Pulmonary artery endothelial cell (primary cell): ENCODE measurements at places on chromosomes 2 and 18. TPM values are rescaled to one million over a fixed set of nuclear protein-coding genes. Genes with fewer than 3 reads are reported as not detected.
A peak's percentile ranks its signal among the peaks of the same experiment; 100 is the strongest.

GRCh38 chr2:121955426-121955825 lies 200.0 kb downstream of the TSN start:
- no peak for DNase-seq

DNA sequence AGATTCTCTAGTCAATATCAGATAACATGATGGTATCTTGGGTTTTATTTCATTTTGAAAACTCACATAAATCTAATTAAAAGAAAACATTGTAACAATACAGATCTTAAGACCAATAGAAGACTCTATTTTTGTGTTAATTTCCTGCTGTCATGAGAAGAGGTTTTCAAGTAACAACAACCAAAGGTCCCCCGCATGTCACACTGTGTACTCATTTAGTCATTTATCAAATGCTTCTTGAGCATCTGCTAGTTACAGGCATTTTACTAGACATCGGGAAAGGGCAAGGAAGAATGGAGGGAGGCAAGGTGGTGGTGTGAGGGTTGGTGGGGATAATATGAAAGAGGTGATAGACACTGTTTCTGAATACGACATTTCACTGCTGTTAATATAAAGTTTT lies 77.7 kb upstream of the CHRNA1 start:
- no peak for DNase-seq

GRCh38 chr2:5740053-5740452 lies 47.9 kb downstream of the SOX11 start:
- DNase-seq = no peak

The GPR17 gene
- total RNA-seq = not detected in 2 replicates

DNA sequence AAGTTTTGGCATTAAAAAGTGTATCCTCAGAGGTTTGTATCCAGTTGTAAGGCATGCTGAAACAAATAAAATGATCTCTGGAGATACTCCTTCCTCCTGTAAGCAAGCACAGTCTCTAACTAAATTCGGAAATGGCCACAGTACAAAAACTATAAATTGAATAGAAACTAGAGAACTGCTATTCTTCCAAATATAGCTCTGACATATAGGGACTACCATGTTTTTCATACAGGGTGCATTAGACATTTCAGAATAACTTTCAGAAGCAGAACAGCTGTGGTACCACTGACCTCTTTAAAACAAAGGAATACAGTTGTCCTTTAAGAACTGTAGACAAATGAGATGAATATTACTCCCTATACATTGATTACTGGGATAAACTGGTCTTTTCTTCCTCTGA lies 568.5 kb downstream of the ARHGAP15 start:
- no peak for DNase-seq

- no peak for DNase-seq
These were observed 82.3 kb upstream of the LDLRAD4 start for GRCh38 chr18:13136056-13136903.

- DNase-seq = no peak
These were observed 786.4 kb downstream of the RNF144A start for GRCh38 chr2:7703543-7704144.

GRCh38 chr2:20781656-20782265 lies 41.1 kb downstream of the LDAH start:
- DNase-seq = no peak

- no peak for DNase-seq
These were observed 43.9 kb upstream of the B3GNT7 start for GRCh38 chr2:231351648-231352047.

The TACR1 gene
- total RNA-seq = not detected in 2 replicates

- DNase-seq = no peak
These were observed 229.4 kb downstream of the HAUS1 start for GRCh38 chr18:46333431-46334135.

DNA sequence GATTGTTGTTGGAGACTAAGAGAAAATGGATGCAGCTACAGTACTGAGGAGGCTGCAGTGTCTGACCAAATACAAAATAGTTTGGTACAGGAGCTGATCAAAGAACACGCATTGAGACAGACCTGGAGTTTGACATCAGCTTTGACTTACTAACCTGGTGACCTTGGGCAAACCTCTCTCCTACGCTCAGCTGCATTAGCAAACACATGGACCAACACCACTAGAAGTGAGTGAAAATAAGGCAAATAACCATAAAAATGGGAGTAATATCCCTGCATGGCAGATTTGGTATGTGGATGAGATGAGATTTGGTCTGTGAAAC lies 126.5 kb downstream of the LPIN1 start:
- DNase-seq = no peak

The TSGA10 gene
- 1.3 and 2.4 TPM in 2 replicates for total RNA-seq

The SLC4A3 gene
- total RNA-seq = 0.07 and 0.13 TPM in 2 replicates

DNA sequence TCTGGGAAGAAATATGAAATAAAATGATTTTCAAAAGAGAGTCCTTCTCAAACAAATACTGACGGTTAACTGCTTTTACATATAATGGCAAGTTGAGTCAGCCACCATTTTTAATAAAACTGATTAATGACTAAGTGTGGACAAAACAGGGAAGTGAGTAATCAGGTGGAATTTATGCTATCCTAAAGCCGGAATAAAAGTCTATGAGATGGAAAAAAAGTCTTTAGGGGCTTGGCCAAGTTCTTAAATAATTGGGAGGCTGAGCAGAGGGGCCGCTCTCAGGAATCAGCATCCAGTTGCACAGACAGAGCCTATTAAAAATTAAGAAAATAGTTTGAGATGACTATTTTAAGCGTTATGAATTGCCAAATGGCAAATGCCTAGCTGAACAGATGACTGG lies 58.6 kb upstream of the AFF3 start:
- DNase-seq = peak; percentile 15

DNA sequence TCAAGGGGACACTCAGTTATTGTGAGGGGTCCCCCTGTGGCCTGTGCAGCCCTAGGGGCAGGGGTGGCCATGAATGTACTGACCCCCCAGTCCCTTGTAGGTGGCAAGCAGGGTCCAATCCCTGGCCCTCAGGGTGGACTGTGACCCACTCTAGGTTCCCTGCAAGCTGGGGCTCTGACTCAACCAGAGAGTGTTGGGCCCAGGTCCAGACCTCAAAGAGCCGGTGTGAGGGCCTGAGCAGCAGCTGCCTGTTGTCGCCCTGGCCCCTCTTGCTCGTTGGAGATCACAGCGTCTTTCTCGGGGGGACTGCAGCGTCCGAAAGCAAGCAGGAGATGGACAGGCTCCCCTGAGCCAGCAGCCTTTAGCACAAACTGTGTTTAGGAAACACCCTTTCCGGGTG lies 66.8 kb upstream of the ATG16L1 start:
- no peak for DNase-seq

- DNase-seq = peak; percentile 93
These were observed 988.2 kb upstream of the CDH2 start for GRCh38 chr18:29164993-29165599.
